NCI-H187 (cell line): ENCODE measurements at places on chromosomes 5 and 9.

GRCh38 chr9:124352616-124353015 lies 62.6 kb downstream of the PSMB7 start:
- DNase-seq, result no peak

DNA sequence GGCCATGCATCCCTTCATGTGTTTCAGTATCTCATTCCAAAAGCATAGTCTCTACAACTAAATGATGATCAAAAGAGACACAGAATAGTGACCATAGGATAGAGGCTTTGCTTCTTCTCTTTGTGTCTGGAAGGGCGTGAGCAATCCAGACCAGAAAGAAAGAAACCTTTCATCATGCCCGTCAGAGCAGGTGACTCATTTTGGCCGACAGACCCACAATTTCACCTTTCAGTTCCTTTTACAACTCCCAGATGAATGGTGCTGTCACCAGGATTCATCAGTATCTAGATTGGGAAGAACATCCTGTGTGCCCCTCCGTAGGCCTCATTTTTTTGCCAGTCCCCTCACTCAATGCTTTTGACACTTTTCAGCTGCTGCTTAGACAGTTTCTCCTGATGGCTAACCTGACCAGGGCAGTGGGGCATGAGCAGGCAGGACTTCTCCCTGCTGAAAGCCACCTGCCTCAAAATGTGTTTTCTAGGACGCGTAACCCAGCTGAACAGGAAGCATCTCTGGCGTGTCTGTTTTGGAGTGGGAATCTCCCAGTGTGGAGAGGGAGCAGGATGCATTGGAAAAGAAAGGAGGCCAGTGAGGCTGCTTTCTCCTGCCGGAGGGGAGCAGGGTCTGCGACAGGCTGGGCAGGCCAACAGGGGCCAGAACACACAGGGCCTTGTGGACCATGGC lies 21.2 kb downstream of the ABLIM3 start:
- no peak for DNase-seq

DNA sequence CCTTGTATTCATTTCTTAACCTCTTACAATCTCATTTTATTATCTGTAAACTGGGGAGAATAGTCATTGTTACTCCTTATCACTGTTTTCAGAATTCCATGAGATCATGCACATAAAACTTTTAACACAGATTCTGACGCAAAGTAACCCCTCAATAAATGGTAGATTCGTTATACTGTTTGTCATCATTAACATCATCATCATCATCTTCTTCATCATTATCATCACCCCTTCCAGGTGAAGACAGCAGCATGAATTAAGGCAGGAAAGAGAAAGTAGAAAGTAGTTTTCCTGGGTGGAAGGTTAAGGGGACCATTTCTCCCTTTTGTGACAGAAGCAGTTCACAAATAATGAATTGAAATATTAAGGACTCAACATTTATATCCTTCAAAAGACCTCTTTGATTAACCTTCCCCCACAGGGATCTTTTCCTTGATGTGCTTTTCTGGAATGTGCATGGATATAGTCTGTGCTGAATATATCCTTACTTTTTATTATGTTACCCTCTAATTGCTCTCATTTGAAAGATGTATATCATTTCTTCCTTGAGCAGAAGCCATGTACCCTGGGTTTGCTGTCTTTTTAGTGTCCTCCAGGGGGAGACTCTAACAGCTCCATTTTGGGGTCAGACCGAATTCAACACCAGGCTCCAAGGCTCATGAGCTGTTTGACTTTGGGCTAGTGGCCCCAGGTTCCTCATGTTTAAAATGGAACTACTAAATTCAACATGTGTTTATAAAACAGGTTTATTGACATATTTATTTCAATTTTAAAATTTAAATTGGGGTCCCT lies 1029.9 kb upstream of the WWC1 start:
- DNase-seq, result no peak

DNA sequence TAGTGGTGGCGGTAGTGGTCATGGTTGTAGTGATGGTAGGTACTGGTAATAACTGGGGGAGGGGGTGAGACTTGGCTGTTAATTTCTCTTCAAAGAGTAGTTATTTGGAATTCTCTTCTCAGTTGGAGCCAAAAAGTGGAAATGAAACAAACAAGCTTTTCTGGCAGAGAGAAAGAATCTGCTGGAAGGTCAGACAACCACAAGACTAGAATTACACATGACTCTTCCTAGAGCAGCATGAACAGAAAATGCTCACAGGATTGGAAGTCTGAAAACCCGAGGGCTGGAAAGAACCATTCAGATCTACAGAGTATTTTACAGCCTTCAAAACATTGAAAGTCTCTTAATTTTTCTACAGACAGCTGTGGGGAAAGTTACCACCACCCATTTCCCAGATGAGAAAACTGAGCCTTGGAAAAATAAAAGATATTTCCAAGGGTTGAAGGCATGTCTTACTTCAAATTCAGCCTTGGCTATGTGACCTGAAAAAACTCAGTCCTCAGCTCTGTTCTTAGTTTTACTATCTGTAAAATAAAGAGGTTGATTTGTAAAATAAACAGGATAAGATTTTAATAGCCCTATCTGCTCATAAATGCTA lies 42.9 kb upstream of the TRIM32 start:
- DNase-seq, result no peak
